ENCODE measurements at places on chromosomes 5 and 9.

DNA sequence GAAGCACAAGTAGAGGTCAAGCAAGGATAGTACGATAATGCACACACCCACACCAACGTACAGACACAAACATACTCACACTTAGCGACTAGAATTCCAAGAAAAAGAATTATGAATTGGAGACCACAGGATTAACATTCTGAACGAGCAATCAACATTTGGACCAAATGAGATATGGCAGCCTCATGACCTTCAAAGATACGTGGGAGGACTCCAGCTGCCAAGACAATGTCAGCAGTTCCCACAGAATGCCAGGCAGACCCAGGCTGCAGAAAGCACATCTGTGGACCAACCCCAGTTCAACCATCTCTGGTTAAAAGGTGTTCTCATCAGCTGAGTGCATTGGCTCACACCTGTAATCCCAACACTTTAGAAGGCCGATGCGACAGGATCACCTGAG lies 187.6 kb upstream of the GRAMD2B start:
- no peak for DNase-seq

- DNase-seq: no peak
Observed at GRCh38 chr9:124487260-124488182, 19.7 kb downstream of the NR5A1 start.

- DNase-seq: peak; percentile 66
Observed at GRCh38 chr5:173581408-173582215, 34.8 kb downstream of the BOD1 start.

DNA sequence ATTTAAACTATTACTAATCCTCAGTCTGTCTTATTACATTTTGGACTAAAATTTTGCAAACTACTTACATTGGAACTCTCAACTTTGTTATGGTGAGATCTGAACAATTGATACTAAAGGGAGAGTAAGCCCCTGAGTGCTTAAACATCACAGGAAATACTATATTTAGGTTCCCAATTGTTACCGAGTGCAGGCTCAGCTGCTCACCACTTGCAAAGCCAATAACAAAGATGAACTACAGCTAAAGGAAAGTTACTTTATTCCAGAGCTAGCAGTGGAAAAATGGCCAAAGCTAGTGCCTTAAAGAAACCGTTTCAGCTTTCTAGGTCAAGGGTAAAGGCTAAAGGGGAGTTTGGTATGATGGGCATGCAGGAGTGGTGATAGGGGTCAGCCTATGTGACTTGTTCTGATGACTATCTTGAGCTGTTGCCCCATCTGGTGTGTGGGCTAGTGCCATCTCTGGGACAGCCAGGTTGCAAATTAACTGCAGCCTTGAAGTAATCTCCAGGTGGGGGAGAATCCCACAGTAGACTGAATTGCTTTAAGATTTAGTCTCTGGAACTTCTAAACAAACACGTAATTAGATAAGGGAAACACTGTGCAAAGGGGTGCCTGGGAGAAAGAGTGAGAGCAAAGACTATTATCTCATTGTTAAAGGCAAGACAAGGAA lies 7.8 kb upstream of the NDUFB6 start:
- peak; percentile 51 for DNase-seq

DNA sequence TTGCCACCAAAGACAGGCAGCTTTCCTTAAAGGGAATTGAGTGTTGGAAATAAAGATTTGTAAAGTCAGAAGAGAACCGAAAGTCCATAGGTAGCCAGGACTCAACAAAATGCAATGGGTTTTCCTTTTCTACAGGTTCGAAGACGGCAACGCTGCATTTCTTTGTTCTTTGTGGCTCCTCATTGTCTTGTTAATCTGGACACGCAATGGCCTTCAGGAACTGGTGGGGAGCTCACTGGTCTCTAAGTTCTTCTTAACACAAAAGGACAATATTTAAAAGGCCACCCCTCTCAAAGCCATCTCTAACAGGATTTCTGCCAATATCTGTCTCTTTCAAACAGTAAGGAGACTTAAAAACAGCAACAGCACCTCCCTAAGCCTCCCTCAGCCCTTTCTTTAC lies 170.6 kb downstream of the RMI1 start:
- no peak for DNase-seq
